Endodermal cell (in vitro differentiated cells): ENCODE measurements at places on chromosomes 12 and 14.

- DNase-seq, result peak; percentile 55
Observed at GRCh38 chr12:18476861-18477260, 215.5 kb downstream of the PIK3C2G start.

DNA sequence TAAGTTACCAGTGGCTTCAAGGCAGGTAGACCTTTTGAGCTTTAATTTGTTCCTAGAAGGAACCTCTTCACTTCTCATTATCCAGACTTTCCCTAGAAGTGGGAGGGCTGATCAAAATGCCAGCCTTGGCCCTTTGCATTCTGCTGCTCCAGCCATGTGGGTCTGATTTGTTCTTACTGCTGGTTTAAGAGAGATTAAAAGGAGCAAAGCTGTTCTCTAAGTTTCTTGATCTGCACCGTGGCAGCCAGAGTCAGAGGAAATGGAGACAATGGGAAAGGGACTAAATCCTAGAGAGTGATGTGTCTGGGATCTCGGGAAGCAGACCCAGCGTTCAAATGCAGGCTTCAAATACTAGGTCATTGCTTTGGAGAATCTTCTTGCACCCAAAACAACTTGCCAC lies 759.7 kb downstream of the DIO2 start:
- DNase-seq, result no peak

- peak; percentile 91 for DNase-seq
Observed at GRCh38 chr14:100900837-100901390, 2.6 kb downstream of the RTL1 start.

GRCh38 chr14:71675126-71675899 lies 256.9 kb upstream of the RGS6 start:
- peak; percentile 79 for DNase-seq

- DNase-seq, result peak; percentile 21
Observed at GRCh38 chr12:34401659-34402227, 379.4 kb downstream of the ALG10 start.

DNA sequence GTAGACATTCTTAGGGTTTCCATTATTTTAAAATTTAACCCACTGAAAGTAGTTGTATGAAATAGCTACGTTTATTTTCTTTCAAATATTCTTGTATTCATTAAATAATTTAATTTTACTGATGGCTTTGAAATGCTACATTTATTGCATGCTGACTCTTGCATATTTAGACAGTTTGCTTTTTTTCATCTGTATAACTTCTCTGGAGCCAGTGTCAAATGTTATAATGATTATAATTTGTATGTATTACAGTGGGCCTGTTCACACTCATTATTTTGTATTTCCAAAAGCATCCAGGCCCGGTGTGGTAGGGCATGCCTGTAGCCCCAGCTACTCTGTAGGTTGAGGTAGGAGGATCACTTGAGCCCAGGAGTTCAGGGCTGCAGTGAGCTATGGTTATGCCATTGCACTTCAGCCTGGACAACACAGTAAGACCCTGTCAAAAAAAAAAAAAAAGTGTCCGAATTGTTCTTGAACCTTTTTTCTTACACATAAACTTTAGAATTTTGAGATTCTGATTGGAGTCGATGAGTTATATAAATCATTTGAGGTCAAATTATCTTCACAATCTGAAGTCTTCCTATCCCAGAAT lies 905 bp downstream of the ZNF84 start:
- DNase-seq, result no peak
